Stimulated activated CD8-positive, alpha-beta memory T cell treated with anti-CD3 and anti-CD28 coated beads, Interleukin-7, amount 100 ng/mL, for 24 hours (primary cell): ENCODE measurements at places on chromosomes 2 and 18.

DNA sequence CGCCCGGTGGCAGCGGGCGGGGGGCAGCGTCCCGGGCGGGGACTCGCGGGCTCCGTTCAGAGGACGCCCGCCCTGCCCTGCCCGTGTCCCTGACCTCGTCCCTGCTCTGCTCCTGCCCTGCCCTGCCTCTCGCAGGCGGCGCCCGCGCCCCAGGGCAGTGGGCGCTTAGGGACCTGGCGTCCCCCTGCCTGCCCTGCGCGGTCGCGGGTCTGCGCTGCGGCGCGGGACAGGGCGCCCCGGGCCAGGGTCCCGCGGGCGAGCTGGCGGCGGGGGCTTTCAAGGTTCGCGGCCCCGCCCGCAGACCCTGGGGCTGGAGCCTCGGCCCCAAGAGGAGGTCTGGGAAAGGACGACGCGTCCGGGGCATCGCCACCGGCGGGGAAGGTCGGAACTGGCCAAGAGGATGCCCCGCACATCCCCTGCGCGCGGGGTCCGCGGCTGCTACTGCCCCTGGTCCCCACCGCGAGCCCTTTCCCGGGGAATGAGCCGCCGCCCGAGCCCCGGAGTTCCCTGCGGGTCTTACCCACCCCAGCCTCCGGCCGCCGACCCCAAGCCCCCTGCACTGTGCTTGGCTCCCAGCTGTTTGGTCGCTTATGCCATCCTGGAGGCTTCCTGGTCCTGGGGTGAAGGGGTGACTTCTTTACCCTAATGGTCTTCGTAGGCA, 679 bp downstream of the RNF144A start:
- no peak for DNase-seq

DNA sequence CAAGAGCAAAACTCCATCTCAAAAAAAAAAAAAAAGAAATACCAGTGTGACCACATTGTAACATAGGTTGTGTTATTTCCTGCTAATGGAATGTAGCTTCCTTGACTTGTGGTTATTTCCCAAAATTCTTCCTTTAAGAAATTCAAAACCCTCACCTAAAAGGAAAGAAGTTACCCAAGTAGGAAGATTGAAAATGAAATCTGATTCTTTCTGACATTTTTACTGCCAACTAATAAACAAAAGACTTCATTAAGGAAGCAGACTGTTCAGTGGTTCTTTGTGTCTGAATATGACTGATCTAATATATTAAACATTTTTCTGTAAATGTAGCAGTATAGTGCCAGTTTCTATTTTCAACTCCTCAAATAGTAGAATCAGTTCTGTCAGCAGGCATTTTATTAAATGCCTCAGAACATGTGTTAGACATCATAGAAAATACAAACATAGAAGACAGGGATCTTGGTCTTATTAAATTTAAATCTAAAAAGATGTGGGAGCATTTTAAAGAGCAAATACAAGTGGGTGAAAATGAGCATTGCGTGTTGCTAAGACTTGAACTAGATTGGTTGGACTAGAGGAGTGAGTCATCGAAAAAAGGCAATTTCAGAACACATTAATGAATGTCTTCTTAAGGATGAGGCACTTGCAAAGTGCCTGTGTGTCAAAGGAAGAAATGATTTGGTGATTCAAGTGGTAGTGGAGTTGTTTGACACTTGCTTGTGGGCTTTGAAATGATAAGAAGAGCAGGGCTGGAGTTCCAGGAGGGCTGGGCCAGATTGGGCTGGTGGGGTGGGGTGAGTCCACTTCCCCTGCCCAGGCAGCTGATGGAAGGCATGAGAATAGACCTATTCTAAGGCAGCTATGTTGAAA, 53.4 kb downstream of the PKP4 start:
- DNase-seq: no peak

GRCh38 chr2:47205576-47206141, 50.6 kb upstream of the STPG4 start:
- no peak for DNase-seq

DNA sequence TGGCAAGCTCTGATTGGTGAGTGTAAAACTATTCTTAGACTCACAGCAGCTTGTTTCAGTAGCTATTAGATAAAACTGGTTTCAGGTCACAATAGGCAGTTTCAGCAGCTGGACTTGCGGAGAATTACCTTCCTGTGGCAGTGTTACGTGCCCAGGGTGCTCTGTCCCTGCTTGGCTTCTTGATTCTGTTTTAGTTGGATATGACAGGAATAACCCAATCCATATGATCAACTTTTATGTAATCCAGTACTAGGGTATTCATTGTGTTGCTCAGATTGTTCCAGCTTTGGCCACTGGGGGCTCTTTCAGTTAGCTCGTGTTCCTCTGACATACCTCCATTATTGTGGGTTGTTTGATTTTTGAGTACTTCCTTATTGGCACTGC, 43.1 kb downstream of the INPP4A start:
- DNase-seq: no peak

DNA sequence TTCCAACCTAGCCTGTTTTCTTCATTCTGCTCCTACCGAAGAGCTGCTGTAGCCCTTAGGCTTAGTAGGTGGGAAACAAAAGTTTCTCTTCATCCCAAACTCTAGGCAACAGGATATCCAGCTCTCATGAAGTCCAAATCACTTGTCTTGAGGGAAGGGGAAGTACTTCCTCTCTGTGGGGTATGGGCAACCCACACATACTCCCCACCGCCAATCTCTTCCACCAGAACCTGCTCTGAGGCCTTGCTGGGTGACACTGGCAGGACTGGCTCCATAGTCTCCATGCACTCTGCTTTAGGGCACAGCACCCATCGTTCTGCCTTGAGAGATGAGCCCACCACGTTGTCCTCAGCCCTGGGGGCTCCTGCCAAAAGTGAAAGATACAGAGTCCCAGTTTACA, 173.0 kb downstream of the NCK2 start:
- DNase-seq: no peak

DNA sequence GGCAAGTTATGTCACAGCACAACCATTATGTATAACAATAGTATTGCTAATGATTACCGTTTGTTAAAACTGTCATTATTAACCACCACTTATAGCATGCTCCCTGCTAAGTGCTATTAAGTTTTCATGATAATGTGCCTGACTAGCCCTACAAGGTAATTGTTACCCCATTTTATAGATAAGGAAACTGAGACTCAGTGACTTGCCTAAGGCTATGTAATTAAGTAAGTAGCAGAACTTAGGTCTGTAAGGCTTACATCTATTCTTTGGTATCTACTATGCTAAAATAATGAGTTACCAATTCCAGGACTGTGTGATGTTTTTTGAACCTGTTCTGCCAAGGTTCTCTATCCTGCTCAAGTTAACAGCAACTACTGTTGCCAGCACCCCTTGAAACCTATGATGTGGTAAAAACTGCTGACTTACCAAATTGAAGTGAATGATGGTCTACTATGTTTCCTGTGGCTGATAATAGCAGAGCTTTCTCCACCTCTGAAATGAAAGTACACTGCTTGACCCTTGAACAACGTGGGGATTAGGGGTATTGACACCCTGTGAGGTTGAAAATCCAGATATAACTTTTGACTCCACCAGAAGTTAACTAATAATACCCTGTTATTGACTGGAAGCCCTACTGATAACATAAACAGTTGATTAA, 18.2 kb downstream of the ACVR2A start:
- no peak for DNase-seq

DNA sequence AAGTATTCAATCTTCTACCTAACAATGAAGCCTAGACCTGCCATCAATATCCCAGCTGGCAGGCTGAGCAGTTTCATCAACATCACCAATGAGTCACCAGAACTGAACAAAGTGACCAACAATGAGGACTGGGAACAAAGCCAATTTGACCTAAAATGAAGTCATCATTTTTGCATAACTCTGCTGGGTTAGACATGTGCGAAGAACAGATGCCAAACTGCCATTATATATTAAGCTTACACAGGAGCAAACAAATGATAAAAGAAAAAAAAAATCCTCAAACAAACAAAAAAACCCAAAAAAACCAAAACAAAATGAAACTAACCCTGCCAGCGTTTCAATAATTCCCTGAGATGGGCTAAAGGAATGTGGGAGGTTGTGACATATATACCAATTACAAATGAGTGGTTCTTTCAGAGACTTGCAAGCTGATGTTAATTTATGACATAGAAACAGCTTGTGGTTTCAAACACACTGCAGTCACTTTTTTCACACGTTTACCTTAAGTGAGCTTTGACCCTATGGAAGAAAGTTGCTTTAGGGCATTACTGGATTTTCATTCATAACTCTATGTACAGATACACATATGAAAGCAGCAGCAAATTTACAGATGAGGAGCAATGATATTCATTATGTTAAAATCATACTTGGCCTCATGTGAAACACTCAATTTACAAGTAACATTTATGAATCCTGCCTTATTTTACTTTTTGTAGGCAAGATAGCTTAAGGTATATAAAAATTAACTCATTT, 56.9 kb upstream of the CCDC141 start:
- no peak for DNase-seq

DNA sequence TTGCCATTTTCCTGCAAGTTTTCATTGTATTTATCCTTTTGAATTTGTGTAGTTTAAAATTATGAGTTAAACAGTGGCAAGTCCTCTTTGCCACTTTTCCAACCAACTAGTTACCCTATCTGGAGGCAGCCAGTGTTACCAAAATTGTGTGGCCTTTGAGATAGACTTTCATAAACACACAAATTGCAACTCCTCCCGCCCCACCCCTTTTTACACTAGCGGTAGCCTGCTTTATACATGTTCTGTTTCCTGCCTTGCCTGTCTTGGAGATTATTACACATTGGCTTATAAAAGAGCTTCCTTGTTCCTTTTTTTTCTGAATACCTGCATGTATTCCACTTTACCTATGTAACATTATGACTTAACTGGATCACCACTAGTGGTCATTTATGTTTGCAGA, 56.5 kb downstream of the RPIA start:
- DNase-seq: no peak

DNA sequence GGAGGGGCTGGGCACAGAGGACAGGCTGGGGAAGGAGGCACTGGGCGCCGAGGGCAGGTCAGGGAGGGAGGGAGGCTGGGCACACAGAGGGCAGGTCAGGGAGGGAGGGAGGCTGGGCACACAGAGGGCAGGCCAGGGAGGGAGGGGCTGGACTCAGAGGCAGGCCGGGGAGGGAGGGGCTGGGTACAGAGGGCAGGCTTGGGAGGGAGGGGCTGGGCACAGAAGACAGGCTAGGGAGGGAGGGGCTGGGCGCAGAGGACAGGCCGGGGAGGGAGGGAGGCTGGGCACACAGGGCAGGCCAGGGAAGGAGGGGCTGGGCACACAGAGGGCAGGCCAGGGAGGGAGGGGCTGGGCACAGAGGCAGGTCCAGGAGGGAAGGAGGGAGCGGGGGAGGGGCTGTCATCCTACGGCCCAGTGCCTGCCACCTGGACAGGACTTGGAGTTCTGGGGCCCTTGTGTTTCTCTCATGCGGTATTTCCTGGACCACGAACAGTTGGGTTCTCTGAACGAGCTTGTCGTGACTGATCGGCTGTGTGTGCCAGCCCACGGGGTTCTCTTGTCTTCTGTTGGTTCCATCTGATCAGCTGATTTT, 46.7 kb upstream of the KCNG2 start:
- no peak for DNase-seq

GRCh38 chr18:48853588-48853987, 97.2 kb downstream of the SMAD7 start:
- DNase-seq: no peak

DNA sequence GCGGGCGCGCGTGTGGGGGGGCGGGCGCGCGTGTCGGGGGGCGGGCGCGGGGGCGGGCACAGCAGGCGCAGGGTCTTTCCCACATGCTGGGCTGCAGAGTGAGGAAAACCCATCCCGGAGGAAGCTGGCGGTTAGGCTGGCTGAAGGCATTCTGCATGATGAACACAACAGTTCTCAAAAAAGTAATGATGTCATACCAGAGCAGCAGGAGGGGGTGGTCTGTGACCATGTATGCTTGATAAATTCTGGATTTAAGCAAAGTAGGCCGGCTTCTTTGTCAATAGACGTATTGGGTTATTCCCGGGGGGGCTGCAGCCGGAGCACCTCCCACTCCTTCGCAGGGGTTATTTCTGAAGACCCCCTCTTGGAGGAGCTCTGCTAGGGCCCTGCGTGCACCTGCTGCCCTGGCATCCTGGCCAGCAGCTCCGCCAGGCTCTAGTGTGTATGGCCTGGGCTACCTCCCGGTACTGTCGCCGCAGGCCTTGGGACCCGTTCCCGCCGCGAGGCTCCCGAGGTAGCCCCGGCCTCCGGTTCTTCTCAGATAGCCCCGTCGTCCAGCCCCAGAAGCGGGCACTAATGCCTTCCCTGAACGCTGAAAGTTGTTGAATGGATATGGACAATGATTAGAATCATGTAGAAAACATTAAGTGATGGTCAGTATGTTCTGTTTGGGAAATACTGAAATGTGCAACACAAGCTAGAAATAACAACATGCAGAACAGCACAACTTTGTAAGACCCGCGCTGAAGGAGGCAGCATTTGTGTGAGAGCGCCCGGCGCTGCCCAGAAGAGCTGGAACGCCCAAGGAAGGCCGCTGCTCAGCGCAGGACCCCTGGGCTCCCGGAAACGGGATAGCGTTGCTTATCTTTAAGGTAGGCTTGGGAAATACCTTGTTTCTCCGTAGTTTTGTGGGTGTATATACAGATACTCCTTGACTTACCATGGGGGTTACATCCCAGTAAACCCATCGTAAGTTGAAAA, 101.4 kb upstream of the RAB6C start:
- DNase-seq: no peak

DNA sequence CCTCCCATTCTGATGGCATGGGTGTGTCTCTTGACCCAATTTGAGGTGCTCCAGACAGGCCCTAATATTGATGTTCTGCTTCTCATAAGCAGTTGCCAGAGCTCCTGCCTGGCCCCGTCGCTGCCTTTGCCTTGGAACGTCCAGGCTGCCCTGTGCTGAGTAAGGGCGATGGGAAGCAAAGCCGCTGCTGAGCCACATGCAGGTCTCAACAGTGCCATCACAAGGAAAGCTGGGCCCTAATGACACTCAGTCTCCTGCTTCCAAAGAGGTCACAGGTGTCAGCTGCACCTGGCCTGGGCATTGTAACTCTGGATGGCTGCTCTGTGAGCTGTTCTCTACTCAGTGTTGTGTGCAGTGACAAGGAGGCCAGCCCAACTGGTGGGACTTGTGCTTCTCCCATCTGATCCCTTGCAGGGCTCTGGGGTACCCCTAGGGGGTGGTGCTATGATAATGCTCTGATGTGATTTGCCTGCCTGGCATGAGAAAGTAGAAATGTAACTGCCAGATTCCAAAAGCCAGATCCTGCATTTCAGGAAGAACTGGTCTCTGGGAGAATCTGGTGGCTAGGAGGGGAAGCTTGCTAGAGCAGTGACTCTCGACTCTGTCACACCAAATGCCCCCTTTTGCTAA, 8.7 kb downstream of the TTC39C start:
- no peak for DNase-seq

GRCh38 chr2:85865539-85866164, 23.1 kb downstream of the ST3GAL5 start:
- no peak for DNase-seq
